ENCODE measurements at places on chromosomes 6 and 20.

DNA sequence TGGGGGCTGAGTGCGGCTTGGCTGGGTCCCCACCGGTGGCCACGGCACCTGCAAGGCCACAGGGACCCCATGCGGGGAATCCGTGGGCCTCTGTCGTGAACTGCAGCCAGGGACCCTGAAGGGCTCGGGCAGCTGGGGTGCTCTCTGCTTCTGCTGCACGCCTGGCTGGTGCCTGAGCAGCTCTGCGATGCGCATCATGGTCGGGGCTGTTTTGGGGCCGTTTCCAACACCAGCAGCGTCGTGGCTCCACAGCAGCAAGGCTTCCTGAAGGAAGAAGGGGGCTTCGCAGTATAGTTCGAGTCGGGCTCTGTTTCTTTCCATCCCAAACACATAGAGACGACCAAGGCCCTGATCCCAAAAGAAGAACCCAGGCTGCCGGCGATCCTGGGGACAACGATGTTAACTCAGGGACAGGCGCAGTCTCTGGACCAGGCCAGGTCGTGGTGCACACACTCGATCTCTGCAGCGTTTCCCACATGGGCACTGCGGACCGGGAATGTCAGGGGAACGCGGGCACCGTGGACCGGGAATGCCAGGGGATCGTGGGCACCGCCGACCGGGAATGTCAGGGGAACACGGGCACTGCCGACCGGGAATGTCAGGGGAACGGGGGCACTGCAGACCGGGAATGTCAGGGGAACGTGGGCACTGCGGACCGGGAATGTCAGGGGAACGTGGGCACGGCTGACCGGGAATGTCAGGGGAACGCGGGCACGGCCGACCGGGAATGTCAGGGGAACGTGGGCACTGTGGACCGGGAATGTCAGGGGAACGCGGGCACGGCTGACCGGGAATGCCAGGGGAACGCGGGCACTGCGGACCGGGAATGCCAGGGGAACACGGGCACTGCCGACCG lies 36.8 kb upstream of the BHLHE23 start:
- no peak overlapping the region for H3K4me3 ChIP-seq
- no peaks in the 10 kb centered on the region for H3K4me1 ChIP-seq

GRCh38 chr6:148509800-148510581 lies 167.4 kb downstream of the SASH1 start:
- DNase-seq: no peak
- H3K36me3 ChIP-seq: no peaks in the 10 kb centered on the region
- no peaks in the 10 kb centered on the region for H3K27me3 ChIP-seq
- no peak overlapping the region for H3K4me3 ChIP-seq

GRCh38 chr20:52150440-52151258 lies 40.9 kb downstream of the ZFP64 start:
- DNase-seq: no peak
- H3K27ac ChIP-seq: no peak overlapping the region
- H3K4me3 ChIP-seq: no peak overlapping the region
- no peaks in the 10 kb centered on the region for H3K4me1 ChIP-seq

DNA sequence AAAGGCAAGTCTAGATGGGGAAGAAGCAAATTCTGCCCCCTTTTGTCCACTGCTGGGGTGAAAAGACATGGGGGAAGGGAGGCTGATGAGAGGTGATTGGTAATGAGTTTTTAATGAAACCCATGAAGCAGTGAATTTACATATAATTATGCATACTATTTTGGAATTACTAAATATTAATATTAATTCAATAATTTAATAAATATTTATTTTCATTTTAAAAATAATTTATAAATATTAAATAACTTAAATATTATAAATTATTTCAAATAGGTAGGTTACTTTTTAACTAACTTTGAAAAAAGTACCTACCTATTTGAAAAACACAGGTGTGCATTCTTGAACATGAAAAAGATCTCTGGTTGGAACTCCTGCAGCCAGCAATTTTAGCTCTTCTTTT lies 138.1 kb upstream of the GPR6 start:
- H3K4me3 ChIP-seq: no peak overlapping the region
- no peak for DNase-seq
- no peaks in the 10 kb centered on the region for H3K27me3 ChIP-seq
- no peaks in the 10 kb centered on the region for H3K4me1 ChIP-seq

Data from H1 (cell line).